ENCODE measurements at places on chromosomes 5 and 9. TPM values are rescaled to one million over a fixed set of nuclear protein-coding genes. Genes with fewer than 3 reads are reported as not detected.

GRCh38 chr5:144298658-144299057 lies 128.0 kb downstream of the KCTD16 start:
- peaks cover 9% of the 10 kb centered on the region for H3K27me3 ChIP-seq
- no peak for DNase-seq
- no peaks in the 10 kb centered on the region for H3K36me3 ChIP-seq
- H3K4me1 ChIP-seq = no peaks in the 10 kb centered on the region

The SLCO4C1 gene
- total RNA-seq = 0.22 TPM

DNA sequence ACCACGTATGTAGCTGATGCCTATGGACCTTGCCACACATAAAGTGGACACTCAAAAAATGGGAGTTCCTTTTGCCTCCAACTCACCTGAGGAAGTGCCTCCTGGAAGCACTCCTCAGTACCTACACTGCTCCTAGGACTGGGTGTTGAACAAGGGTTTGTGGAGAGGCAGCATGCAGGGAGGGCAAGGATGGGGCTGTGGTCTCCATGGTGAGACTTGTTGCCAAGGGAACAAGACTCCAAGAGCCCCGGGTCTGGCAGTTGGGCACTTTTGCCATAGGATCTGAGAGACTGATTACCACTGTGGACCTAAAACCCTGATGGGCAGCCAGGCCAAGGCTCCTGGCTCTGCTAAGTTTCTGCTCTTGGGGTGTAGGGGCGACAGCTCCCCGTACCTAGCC lies 6.9 kb upstream of the NR5A1 start:
- peaks cover 16% of the 10 kb centered on the region for H3K4me1 ChIP-seq
- DNase-seq = no peak
- H3K4me3 ChIP-seq = no peak overlapping the region

DNA sequence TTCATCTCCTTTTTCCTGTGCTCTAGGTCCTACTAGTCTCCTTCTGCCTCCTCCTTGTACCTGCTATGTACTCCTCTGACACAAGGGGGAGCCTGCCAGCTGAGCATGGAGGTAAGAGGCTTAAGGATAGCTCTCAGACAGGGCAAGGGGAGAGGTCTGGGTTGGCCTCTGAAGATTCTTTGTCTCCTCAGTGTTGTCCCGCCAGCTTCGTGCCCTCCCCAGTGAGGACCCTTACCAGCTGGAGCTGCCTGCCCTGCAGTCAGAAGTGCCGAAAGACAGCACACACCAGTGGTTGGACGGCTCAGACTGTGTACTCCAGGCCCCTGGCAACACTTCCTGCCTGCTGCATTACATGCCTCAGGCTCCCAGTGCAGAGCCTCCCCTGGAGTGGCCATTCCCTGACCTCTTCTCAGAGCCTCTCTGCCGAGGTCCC lies 3.8 kb downstream of the CREB3 start:
- DNase-seq = peak; percentile 48
- no peaks in the 10 kb centered on the region for H3K27me3 ChIP-seq
- peaks cover 40% of the 10 kb centered on the region for H3K4me1 ChIP-seq

GRCh38 chr5:32298059-32298415 lies 14.7 kb downstream of the MTMR12 start:
- H3K36me3 ChIP-seq = peaks cover 22% of the 10 kb centered on the region
- no peaks in the 10 kb centered on the region for H3K27me3 ChIP-seq
- DNase-seq = no peak
- H3K4me1 ChIP-seq = peaks cover 69% of the 10 kb centered on the region

DNA sequence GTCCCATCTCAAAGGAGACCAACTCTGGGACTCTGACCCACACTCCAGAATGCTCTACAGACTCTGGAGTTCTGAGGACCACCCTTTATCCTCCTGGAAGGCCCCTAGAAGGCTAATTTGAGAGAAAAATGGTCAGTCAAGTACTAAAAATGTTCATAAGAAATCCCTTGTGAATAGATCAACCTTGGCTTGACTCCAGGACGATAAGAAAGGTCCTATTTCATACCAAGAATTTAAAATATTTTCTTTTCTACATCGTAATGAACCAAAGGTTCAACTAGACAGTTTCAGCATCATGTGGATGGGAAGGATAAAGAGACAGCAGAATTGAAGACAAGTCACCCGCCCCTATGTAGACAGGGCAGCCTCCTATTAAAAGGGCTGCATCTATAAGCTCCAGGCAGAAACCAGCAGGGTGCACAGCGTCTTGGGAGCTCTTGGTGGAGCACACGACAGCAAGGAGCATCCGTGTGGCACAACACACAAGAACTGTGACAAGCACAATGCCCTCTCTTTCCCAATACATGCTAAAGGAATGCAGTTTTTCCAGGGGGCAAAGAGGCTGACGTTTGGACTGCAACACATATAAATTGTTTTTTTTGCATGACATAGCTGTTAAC lies 38.3 kb downstream of the RASEF start:
- no peak overlapping the region for H3K4me3 ChIP-seq
- no peaks in the 10 kb centered on the region for H3K36me3 ChIP-seq
- H3K4me1 ChIP-seq = no peaks in the 10 kb centered on the region
- H3K27me3 ChIP-seq = no peaks in the 10 kb centered on the region
